IMR-90 (cell line): ENCODE measurements at places on chromosomes 11 and 22. TPM values are rescaled to one million over a fixed set of nuclear protein-coding genes. Genes with fewer than 3 reads are reported as not detected.

- DNase-seq, result no peak
Observed at GRCh38 chr11:41612415-41612814, 153.0 kb upstream of the LRRC4C start.

The UPB1 gene
- 0.02 and 0.03 TPM in 2 replicates for polyA plus RNA-seq

DNA sequence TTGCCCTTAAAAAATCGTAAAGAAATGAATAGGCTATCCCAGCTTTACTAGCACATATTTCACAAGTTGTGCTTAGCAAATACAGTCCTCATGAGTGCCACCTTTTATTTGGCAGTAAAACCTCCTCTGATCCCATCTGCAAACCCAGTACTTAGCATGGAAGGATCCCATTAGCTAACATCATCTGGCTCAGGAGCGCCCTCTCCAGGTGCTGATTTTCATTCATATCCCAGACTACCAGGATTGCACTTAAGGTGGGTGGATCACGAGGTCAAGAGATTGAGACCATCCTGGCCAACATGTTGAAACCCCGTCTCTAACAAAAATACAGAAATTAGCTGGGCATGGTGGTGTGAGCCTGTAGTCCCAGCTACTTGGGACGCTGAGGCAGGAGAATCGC, 76.1 kb upstream of the PAX6 start:
- no peak for DNase-seq

The SLC6A5 gene
- not detected in 2 replicates for polyA plus RNA-seq
